ENCODE measurements at places on chromosomes 5 and 9.

GRCh38 chr5:137372016-137372772 is 126.9 kb downstream of the SPOCK1 start:
- no peak for DNase-seq

DNA sequence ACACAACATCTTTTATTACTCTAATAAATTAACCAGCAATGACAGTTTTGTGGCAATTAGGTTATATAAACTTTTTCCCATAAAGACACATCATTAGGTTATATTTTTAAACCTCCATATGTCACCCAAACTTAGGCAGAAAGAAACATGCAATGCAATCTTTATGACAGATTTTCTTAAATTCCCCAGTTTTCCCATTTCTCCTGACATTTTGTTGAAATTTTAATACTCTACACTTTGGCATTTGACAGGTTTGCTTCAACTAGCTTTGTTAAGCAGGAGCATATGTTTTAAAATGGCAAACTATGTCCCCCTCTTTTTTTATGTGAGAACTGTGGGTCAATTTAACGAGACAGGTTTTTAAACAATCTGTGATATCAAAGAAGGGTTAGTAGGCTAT is 155.5 kb downstream of the GABRB2 start:
- DNase-seq: no peak

DNA sequence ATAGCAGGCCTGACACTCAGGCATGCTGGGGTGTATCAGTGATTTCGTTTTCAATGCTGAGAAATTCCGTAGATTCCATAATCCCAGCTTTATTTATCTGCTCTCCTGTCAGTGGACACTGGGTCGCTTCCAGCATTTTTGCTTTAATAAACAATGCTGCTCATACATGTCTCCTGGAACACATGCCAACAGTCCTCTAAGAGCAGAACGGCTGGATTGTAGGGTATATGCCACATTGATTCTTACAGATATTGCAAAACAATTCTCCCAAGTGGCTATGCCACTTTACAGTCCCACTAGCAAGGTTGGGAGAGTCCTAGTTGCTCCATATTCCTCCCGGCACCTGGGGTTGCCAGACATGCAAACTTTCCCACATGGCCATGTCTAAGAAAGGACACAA is 81.9 kb downstream of the RAPGEF1 start:
- DNase-seq: no peak

GRCh38 chr5:115180165-115180709 is 10.5 kb upstream of the TRIM36 start:
- peak; percentile 35 for DNase-seq

DNA sequence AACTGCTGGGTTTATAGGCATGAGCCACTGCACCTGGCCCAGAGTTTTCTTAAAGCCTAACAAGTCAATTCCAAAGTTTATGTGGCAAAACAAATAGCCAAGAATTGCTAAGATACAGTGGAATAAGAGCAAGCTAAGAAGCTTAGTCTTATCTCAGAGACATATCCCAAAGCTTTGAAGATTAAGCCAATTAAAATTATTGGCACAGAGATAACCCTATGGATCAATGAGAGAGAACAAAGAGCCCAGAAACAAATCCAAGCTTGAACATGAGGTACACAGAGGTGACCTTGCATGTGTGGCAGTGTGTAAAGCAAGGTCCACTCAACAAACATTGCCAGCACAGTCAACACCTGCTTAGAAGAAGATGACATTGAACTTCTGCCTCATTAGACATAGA is 13.3 kb downstream of the BTNL3 start:
- no peak for DNase-seq

DNA sequence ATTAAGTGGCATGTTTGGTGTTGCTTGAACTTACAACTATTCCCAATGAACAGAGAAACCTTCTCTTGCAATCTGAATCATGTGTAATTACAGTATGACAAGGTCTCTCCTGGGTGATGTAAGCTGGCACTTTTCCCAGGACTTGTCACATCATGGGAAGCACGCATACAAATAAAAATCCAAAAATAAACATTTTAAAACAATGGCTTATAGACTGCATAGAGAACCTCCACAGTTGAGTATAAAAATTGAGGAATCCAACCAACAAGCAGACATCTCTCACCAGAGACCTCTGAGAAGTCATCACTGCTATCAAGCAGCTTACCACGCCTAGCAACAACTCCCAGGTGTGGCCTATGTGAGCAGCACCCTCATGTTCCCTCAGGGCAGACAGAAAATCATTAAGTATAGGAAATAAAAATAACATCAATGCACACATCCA is 3.9 kb downstream of the MLLT3 start:
- no peak for DNase-seq

All from activated naive CD4-positive, alpha-beta T cell treated with anti-CD3 and anti-CD28 coated beads, Interleukin-2, amount 50 U/mL, for 72 hours (primary cell).